ENCODE measurements at places on chromosomes 1 and 21. TPM values are rescaled to one million over a fixed set of nuclear protein-coding genes. Genes with fewer than 3 reads are reported as not detected.

Gene URB1
- 12.5 TPM for total RNA-seq

Gene TMEM53
- 19.5 TPM for total RNA-seq

Gene CTXND2
- not detected for total RNA-seq

Gene TDRD5
- not detected for total RNA-seq

Gene TACSTD2
- 26.6 TPM for total RNA-seq

Gene LYPD8
- not detected for total RNA-seq

Gene KRTAP19-1
- not detected for total RNA-seq

Gene WRAP73
- total RNA-seq, result 66.7 TPM

Gene HES3
- total RNA-seq, result not detected

Gene EXOC8
- total RNA-seq, result 11.0 TPM

Gene SYT14
- not detected for total RNA-seq

DNA sequence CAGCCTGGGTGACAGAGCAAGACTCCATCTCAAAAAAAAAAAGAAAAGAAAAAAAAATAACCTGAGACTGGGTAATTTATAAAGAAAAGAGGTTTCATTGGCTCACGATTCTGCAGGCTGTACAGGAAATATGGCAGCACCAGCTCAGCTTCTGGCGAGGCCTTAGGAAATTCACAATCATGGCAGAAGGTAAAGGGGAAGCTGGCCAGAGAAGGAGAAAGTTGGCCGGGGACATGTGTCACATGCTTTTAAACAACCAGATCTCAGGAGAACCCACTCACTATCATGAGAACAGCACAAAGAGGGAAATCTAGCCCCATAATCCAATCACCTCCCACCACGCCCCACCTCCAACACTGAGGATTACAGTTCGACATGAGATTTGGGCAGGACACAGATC, 125.3 kb downstream of the DISP1 start:
- DNase-seq, result no peak

DNA sequence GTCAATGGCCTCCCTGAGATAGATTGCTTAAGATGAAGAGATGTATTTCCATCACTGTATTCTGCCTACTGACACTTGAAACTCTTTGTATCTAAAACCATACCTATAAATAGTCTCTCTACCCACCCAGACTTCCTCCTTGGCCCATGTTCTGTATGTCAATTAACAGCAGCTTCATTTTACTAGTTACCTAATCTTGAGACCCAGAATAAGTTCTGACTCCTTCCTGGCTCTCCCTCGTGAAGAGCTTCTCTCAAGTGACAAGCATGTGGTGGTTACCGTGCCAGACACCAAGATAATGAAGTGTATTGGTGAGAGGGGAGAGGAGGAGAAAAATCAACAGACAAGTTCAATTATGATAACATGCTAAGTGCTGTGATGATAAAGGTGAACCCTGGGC, 128.8 kb upstream of the RAVER2 start:
- DNase-seq, result no peak

- no peak for DNase-seq
Observed at GRCh38 chr1:6832531-6833188, 47.4 kb downstream of the CAMTA1 start.

- DNase-seq, result no peak
Observed at GRCh38 chr1:53420341-53420740, 38.9 kb upstream of the DMRTB1 start.

DNA sequence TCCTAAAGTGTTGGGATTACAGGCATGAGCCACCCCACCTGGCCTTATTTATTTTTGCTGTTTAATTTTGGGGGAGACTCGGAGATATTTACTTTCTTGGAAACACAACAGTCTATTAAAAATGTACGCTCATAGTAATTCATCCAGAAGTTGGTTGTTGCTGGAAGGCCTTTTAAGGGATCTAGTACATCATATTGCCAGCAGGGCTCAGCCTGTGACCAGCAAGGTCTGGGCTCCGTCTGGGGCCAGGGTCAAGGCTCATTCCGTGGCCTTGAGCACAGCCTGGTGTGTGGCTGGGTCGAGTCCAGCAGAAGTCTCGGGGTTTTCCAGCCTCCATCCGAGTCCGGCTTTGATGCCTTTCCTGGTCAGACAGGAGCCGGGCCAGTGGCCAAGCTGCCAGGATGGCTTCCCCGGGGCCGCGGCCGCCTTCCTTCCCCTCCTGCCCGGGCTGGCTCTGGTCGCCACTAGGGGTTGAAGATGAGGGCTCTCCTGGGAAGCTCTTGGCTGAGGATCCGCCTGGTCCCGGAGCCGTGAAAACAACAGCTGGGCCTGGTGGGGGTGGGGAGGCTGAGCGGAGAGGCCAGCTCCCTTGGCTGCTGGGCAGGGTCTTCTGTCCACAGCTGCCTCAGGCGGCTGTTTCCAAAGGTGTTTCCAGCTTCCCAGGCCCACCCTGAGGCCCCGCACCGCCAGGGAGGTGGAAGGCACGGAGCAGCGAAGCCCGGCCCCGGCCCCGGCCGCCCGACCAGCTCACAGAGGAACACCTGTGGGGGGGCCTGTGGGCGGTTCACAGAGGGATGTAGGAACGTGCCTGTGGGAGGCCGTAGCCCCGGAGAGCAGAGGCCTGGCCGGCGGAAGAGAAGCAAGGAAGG, 5.1 kb upstream of the VWA1 start:
- DNase-seq, result peak; percentile 76

GRCh38 chr1:101311146-101311920, 74.5 kb downstream of the S1PR1 start:
- no peak for DNase-seq

GRCh38 chr1:146019231-146020057, 2.1 kb downstream of the HJV start:
- no peak for DNase-seq

- no peak for DNase-seq
Observed at GRCh38 chr1:88266051-88266450, 418.0 kb upstream of the PKN2 start.

DNA sequence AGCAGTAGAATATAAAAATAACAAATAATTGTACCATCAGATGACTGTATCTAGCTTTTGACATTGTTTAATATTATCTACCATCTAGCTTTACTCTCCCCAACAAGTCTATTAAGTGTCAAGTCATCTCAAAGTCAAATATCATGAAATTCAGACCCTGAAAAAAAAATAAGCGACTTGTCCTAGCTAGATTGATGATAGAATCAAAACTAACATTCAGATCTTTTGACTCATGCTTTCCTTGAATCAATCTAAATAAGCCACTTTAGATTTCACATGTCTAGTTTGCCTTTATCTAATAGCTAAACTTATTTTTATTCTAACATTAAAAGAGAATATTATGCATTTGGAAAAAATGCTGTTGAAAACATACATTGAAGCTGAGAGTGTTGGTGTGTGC, 35.4 kb downstream of the CRB1 start:
- DNase-seq, result no peak

DNA sequence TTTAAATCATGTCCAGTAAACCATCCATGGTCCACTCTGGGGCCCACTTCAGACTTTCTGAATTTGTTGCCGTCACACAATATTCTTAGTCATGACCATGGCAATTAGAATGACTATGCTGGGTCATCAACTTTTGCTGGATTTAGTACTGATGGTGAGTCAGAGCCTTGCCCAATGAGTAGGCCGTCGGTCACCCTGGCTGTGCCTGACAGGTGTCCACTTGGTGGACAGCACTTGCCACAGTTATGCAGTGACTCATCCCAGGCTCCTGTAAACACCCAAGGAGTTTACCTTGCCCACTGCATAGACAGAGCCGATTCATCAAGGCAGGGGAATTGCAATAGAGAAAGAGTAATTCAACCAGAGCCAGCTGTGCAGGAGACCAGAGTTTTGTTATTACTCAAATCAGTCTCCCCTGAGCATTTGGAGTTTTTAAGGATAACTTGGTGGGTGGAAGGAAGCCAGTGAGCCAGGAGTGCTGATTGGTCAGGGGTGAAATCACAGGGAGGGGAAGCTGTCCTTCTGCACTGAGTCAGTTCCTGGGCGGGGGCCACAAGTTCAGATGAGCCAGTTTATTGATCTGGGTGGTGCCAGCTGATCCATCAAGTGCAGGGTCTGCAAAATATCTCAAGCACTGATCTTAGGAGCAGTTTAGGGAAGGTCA, 333.8 kb downstream of the PTPRU start:
- peak; percentile 90 for DNase-seq

- DNase-seq, result no peak
Observed at GRCh38 chr1:47971385-47972160, 25.6 kb downstream of the TRABD2B start.

GRCh38 chr1:20124456-20125057, 5.2 kb upstream of the PLA2G2D start:
- DNase-seq, result peak; percentile 94

- DNase-seq, result no peak
Observed at GRCh38 chr1:47987601-47988000, 9.6 kb downstream of the TRABD2B start.

DNA sequence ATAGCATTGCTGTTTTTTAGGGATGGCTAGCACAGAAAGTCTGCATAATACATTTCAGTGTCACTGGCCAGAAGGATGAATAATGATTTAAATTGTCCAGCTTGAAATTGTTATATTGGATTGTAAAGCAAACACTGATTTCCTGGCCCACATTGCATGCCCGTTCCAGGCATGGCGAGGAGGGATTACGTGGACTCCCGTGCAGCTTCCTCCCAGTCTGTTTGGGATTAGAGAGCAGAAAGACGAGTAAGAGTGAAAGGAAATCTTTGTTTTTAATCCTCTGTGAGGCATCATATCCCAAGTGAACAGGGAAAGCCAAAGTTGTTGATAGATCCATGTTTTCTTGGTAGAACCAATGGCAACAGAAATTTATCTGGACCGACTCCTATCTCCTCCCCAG, 8.4 kb downstream of the TRIM58 start:
- DNase-seq, result no peak

DNA sequence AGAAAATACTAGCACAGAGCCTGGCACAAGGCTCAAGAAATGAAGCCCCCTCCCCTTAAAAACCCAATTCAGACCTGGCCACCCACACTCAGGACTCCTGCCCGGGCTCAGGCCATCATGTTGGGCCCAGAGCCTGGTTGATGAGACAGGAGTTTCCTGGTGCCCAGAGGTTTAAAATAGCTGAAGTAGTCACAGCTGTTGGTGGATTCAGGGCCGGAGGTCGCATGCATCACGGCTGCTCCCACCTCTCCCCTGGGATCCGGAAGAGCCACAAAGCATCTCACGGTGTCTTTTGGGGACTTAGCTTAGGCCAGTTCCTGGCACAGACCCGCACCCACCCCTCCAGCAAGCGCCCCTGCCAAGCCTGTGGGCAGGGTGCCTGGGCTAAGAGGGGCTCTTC, 2.6 kb upstream of the PADI2 start:
- DNase-seq, result no peak

- peak; percentile 60 for DNase-seq
Observed at GRCh38 chr21:35840197-35840799, 220.0 kb downstream of the SETD4 start.

DNA sequence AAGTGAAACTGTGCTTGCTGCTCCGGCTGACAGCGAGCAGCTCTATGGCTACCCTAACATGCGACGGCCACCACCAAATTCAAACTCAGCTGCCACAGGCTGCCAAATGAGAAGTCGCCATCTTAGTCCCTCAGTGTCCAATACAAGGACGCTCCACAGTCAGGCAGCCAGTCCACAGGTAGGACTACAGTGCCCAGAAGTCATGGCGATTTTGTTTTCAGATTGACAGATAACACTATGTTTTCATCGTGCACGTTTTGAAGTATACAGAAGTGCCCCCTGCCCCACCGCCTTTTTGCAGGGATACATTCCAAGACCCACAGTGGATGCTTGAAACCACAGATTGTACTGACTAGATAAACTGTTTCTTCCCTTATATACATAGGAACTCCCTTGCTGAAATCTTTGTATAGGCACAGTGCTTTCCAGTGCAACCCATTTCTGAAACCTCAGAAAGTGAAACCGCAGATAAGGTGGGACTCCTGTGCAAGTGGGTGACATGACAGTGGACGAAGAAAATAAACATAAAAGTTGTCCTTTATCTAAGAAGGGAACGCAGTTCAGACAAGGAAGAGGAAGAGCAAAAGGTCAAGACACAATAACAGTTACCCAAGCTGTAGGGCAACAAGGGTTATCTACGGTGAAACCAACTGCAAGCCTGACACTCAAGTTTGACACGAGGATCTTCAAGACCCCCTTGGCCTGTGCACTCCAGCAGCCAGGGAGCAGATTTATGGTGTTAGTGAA, 52.2 kb downstream of the STX6 start:
- DNase-seq, result no peak
